ENCODE measurements at places on chromosomes 6 and 20.

DNA sequence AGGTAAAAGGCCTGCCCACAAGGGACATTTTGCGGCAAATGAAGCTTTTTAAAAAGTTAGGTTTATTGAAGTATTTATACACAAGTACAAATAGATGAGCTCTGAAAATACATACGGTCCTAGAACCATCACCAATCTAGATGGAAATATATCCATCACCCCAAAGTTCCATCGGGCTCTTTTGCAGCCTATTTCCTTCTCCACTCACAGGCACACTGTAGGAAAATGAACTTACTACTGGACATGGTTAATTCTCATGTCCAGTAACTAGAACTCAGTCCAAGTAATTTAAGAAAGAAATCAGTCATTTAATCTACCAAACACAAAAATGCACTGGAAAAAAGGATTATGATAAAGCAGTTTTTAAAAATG lies 6.2 kb downstream of the PCNA start:
- DNase-seq: no peak

- no peak for DNase-seq
Measured at GRCh38 chr20:20548527-20549266, 163.7 kb downstream of the RALGAPA2 start.

GRCh38 chr6:37938909-37939308 lies 119.4 kb downstream of the ZFAND3 start:
- no peak for DNase-seq

DNA sequence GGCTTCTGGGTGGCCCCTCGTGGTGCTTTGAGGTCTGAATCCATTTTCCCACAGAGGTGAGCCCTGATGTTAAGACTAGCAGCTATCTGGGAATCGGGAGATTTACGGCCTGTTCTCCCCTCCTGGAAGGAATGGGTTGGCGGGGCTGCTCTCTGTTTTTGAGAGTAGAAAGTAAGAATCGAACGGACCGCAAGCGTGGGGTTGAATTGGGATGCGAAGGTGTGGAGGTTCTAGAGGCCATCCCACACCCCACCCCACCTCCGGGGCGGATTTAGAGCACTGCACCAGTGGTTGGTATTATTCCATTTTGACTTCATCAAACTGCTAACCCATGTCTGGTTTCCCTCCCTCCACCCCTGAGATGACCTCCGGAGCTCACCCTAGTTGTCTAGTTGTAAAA lies 11.5 kb downstream of the PYGB start:
- no peak for DNase-seq

- DNase-seq: peak; percentile 79
Measured at GRCh38 chr20:45016089-45016671, 49.9 kb downstream of the STK4 start.

DNA sequence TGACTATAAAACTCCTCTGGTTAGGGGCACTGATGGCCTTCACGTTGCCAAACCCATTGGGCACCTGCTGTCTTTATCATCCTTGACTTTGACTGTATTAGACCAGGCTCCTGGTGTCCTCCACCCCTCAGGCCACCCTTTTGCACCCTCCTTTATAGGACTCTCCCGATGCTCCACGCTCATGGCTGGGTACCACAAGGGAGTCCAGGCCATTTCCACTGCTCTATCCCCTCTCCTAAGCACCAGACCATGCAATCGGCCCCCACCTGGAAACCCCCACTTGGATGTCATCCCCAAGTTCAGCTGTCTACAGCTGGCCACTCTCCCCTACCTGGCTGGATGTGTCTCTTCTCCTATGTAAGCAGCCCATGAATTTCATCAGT lies 115.2 kb downstream of the TOX2 start:
- DNase-seq: no peak

DNA sequence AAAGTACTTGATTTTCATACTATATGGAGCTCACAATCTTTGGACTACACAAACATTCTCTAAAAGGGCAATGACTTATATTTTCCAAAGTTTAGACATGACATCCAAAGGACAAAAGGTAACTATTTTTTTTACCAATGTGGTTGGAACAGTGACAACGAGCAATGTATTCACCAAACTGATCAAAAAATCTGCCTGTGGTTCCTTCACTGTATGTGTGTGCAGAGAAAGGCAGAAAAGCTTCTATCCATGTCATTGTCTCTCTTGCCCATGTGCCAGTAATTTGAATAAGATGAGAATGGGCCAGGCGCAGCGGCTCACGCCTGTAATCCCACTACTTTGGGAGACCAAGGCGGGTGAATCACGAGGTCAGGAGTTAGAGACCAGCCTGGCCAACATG lies 25.5 kb downstream of the MCUR1 start:
- DNase-seq: no peak

DNA sequence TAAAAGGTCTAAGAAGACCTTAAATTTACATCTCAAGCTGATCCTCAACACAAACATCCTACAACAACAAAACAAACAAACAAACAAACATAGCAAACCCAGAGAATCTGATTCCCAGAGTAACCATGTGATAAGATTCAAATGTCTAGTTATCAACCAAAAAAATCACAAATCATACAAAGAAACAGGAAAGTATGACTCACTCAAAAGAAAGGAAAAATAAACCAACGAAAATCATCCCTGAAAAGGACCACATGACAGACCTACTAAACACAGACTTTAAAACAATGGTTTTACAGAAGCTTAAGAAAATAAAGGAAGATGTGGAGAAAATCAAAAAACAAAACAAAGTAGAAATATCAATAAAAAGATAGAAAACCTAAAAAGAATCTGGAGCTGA lies 18.1 kb downstream of the VNN1 start:
- no peak for DNase-seq

- DNase-seq: no peak
Measured at GRCh38 chr6:21533678-21534077, 59.9 kb upstream of the SOX4 start.

GRCh38 chr20:38844963-38845362 lies 39.5 kb downstream of the PPP1R16B start:
- no peak for DNase-seq

- no peak for DNase-seq
Measured at GRCh38 chr6:145483191-145483996, 251.9 kb downstream of the EPM2A start.

GRCh38 chr6:10412461-10413261 lies 2.2 kb downstream of the TFAP2A start:
- DNase-seq: no peak

- peak; percentile 65 for DNase-seq
Measured at GRCh38 chr6:10962673-10963072, 75.8 kb downstream of the SYCP2L start.

DNA sequence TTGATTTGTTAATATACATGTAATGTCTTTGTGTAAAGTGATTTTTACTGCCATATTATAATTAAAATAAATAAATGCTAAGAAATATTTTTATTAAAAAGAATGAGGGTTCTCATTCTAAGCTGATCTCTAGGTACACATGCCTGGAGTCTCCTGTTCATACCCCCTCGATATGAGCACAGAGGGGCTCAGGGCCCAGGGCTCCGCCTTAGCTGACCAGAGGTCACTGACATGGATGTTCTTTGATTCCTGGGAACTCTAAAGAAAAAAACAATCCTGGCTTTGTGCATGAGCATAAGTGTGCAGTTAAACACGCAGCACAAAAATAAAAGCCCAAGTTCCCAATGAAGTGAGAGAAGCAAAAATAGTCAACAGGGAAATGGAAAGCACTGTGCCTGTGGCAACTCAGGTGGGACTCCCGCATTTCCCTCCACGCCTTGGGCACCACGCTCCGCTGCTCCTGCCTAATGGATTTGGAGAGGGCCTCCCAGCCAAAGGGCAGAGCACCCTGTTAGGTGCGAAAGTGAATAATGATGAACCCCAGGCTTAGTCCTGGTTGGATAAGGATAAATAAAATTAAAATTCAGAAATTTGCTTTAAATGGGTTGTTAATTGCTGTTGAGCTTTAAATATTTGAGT lies 33.3 kb upstream of the QKI start:
- DNase-seq: no peak

GRCh38 chr6:111992851-111993250 lies 61.1 kb upstream of the CCN6 start:
- DNase-seq: no peak

DNA sequence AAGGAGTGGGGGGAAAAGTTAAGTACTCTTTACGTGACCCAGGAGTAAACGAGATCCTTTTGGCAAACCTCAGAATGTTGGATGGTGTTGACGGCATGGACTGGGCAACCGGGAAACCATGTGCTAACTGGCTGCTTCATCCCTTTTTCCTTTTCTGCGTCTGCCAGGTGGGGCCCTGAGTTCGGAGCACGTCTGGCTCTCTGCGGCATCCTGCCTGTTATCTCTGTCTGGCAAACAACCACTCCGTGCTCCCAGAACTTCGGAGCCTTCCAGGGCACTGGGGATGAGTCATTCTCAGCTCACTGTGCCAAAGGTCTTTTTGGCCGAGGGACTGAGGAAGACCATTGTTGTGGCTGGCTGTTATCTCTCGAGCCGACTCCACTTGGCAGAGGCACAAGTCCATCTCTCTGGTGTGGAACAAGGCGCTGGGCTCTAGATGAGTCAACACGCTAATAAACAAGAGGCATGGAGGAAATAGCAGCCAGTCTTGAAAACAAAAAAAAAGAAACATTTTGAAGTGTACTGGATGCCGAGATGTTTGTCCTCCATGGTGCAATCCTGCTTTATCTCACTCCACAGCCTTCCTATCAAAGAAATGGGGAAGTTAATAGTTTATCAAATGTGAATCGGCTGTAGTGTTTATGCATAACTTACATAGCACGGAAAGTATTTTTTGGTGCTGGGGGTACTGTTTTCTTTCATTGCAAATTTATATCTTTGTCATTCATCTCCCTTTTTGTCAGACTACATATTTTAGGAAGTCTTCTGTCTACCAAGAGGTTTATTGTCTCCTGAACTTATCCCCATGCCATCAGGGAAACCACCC lies 64.6 kb upstream of the TXNDC5 start:
- peak; percentile 96 for DNase-seq

GRCh38 chr20:25288291-25289181 lies 40.7 kb downstream of the PYGB start:
- no peak for DNase-seq

- no peak for DNase-seq
Measured at GRCh38 chr6:42154461-42155209, 12.2 kb upstream of the C6orf132 start.

- no peak for DNase-seq
Measured at GRCh38 chr6:104638841-104639290, 220.9 kb downstream of the HACE1 start.

GRCh38 chr6:88166493-88167351 lies 575 bp upstream of the CNR1 start:
- DNase-seq: no peak

- DNase-seq: no peak
Measured at GRCh38 chr6:132790450-132790849, 8.0 kb downstream of the SLC18B1 start.

GRCh38 chr20:33370291-33370690 lies 31.0 kb downstream of the CDK5RAP1 start:
- DNase-seq: no peak

- no peak for DNase-seq
Measured at GRCh38 chr6:113524826-113525225, 332.3 kb upstream of the MARCKS start.

- no peak for DNase-seq
Measured at GRCh38 chr6:23690453-23691049, 435.5 kb upstream of the NRSN1 start.

- DNase-seq: no peak
Measured at GRCh38 chr20:11248687-11249638, 575.2 kb upstream of the JAG1 start.

- DNase-seq: no peak
Measured at GRCh38 chr20:36885356-36885755, 9.4 kb downstream of the TLDC2 start.

GRCh38 chr6:169568314-169569087 lies 133.3 kb downstream of the WDR27 start:
- DNase-seq: no peak

DNA sequence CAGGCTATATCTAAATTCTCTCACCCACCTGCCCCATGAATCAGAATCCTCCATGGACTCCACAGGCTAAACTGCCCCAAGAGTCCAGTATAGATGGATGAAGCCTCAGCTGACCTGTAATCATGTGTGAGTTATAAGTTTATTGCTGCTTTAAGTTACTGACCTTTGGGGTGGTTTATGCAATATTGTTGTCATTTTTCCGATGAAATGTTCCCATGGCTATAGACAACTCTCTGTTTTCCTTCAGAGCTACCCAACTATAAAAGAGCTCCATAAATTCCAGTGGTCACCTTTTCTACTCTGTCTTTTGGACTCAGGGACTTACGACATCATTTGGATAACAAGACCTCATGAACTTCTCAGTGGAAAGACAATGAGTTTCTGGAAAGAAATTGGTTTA lies 212.1 kb downstream of the BMP2 start:
- no peak for DNase-seq

DNA sequence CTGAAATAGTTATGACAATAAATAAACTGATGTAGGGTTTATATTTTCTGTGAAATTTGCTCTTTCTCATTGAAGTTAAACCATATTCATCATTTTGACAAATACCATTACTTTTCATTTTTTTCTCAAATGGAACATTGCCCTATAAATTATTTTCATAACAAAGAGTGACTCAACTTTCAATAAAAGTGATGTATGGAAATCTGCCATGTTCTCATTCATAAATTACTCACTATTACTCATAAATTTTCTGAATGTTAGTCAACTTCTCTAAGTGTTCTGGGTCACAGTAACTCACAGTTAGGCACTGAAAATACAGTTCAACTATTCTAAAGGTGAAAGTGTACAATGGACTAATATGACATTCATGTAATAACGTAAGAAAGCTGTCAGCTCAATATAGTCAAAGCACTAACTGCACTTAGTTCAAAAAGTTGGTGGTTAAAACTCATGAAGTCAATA lies 19.0 kb upstream of the STX11 start:
- peak; percentile 43 for DNase-seq

GRCh38 chr6:47407300-47408281 lies 70.0 kb upstream of the CD2AP start:
- DNase-seq: peak; percentile 34

- DNase-seq: no peak
Measured at GRCh38 chr20:53668992-53669391, 75.4 kb upstream of the ZNF217 start.

- DNase-seq: no peak
Measured at GRCh38 chr6:170317076-170317475, 10.5 kb downstream of the FAM120B start.

DNA sequence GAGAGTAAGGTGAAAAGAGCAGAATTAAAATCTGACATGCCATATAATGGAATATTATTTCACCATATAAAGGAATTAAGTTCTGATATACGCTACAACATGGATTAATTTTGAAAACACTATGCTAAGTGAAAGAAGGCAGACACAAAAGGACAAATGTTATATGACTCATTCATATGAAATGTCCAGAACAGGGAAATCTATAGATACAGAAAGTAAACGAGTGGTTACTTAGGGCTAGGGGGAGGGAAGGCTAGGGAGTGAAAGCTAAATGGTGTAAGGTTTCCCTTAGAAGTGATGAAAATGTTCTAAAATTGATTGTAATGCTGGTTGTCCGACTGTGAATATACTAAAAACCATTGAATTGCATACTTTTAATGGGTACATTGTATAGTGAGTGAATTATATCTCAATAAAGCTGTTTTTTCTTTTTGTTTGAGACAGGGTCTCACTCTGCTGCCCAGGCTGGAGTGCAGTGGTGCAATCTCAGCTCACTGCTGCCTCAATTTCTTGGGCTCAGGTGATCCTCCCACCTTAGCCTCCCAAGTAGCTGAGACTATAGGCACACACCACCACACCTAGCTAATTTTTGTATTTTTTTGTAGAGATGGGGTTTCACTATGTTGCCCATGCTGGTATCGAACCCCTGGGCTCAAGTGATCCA lies 8.2 kb downstream of the PRPH2 start:
- no peak for DNase-seq

- DNase-seq: no peak
Measured at GRCh38 chr6:811191-811590, 118.3 kb upstream of the EXOC2 start.

GRCh38 chr6:137601471-137601870 lies 107.3 kb upstream of the OLIG3 start:
- DNase-seq: no peak

Measured in AG09309 (cell line).